ENCODE measurements at places on chromosomes 7 and 10.

DNA sequence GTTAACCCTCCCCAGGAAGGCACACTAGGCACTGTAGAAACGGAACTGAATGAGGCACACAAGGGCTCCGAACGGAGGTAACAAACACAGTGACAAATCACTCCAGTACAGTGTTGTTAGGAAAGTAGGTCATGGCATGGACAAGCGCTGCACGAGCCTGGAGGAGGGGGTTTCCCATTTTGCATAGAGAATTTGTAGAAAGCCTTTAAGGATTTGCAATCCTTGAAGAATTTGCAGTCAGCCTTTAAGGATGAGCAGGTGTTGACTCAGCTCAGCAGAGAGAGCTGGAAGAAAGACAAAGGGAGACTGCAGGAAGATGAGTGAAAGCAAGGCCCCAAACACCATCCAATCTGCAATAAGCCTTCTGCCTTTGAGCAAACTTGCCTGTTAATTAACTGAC lies 51.1 kb upstream of the PPP1R3C start:
- DNase-seq: peak; percentile 91

DNA sequence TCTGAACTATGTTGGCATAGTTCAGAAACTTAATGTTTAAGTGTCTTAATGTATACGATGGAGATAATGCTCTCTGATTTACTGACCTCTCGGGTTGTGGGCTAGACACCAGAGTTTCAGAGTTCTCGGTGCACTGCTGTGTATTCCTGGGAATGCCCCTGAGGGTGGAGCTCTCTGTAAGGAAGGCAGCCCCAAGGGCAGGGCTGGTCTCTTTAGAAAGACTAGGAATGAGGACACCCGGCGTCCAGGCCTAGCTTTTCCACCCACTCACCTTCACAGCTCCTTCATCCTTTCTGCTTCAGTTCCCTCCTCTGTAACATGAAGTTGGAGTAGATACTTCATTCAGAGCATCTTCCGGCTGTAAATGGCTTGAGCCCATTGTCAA lies 536.6 kb upstream of the GALNT17 start:
- DNase-seq: no peak

DNA sequence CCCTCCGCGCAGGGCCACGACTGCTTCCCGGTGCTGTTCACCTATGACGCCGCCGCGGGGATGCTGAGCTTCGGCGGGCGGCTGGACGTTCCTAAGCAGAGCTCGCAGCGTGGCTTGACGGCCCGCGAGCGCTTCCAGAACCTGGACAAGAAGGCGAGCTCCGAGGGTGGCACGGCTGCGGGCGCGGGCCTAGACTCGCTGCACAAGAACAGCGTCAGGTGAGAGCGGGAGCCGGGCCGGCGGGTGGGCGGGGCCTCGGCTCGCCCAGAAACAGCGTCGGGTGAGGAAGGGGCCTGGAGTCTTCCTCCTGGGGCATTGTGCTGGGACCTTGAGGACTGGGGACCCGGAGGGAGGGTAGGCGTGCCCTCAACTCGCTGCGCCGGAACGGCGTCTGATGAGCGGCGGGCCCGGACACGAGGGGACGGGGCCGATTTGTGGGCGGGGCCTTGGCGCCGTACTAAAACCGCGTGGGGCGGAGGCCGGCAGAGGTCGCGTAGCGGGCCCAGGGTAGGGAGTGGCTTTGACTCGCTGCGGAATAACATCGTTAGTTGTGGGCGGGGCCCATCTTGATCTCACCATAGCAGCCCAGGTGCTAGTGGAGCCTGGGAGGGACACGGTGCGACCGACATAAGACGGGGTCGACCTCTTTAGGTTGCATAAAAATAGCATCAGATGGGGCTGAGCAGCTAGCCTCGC lies 15.6 kb downstream of the PDAP1 start:
- DNase-seq: peak; percentile 41

GRCh38 chr10:132265890-132266496 lies 41.8 kb downstream of the STK32C start:
- DNase-seq: no peak

GRCh38 chr7:25187932-25188331 lies 40.4 kb downstream of the NPVF start:
- DNase-seq: no peak

DNA sequence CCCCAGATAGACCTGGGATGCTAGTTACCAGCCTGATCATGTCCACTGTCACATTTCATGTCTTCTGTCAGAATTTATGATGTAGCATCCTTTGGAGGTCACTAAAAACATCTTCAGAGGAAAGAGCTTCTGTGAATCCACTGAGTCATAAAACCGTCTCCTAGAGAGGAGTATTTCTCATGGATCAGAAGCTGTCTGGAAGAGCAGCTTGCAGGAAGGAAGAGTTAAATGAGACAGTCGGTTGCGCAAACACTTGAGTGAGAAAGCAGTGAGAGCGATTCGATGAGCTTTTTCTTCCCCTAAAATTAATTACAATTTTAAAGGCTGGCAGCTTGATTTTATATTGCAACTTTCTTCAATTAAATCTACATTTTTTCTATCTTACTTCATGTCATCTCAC lies 47.2 kb upstream of the WDR11 start:
- no peak for DNase-seq

- DNase-seq: peak; percentile 61
These were observed 75.7 kb downstream of the IMMP2L start for GRCh38 chr7:111486472-111487142.

Measured in fibroblast of skin of right biceps (primary cell).